ENCODE measurements at places on chromosomes 4 and X.

- DNase-seq: no peak
These were observed 224.0 kb downstream of the HNRNPD start for GRCh38 chr4:82149750-82150149.

DNA sequence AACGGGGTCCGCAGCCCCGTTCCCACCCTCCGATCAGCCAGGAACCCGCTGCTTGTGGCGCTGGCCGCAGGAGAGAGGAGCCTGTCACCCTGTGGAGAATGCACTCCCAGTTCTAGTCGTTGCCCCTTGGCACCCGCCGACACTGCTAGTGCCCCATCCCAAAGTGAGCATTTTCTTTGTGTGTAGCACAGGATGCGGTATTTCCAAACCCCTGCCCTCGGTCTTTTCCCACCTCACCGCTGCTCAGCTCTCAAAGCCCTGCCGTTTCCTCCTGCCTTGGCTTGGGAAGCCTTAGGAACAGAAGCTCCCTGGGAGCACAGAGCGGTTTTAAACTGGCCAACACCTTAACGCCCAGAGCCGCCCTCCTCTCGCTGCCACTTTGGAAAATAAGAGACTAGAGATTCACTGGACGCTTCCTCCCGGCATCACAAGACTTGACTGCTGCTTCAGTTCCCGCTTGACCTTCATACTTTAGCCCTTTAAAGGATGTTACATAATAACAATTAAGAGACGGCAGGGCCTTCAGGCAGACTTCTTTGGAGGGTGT is 772 bp downstream of the CYP4V2 start:
- DNase-seq: no peak

- no peak for DNase-seq
These were observed 25.7 kb downstream of the LETM1 start for GRCh38 chr4:1830234-1830633.

DNA sequence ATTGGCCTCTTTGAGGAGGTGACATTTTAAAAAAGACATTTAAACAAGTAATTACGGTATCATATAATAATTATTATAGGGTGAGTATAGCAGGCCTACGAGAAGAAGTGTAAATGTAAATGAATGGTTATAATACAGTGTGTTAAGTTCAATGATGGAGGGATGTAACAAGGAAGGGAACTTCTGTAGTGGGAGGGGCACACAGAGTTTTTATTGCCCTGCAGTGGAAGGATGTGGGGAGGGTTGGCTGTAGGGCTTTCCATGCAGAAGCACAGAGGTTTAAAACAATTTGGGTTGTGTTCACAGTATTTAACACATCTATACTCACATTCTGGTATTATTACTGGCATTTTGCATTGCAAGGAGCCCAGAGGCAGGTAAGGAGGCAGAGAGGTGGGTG is 41.1 kb downstream of the AFF1 start:
- DNase-seq: no peak

DNA sequence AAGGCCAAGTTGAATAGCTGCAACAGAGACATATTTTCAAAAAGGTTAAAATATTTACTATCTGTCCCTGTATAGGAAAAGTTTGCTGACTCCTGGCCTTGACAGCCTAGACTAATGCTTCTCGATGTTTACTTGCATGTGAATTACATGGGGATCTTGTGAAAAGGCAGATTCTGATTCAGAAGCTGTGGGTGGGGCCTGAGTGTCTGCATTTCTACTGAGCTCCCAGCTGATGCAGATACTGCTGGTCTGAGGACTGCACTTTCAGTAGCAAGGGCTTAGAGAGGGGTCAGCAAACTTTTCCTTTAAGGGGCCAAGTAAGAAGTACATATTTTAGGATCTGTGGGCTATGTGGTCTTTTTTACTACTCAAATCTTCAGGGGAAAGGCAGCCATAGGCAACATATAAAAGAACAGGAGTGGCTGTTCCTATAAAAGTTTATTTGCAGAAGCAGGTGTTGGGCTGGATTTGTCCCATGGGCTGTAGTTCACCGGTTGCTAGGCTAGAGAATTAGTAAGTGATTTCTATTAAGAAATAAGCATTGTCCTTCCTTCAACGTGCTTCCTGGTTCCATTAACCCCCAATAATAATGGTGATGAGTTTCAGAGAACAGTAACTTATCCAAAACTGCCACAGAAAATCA is 97.2 kb upstream of the PDE5A start:
- DNase-seq: no peak

DNA sequence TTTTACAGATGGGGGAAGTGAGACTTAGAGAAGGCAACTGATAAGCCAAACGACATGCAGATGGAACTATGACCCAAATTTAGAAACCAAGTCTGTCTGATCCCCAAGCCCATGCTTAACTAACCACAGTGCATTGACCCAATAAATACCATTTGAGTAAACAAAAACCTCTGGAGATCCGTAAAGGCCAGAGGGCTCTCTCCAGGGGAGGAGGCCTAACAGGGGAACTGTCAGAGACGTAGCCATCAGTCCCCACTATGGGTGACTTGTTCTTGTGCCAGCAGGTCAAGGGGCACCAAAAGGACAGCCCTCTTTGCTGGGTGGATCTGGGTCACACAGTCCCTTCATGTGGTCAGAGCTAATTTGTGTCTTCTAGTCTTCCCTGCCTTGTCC is 420.2 kb downstream of the BCOR start:
- no peak for DNase-seq

- DNase-seq: no peak
These were observed 27.8 kb upstream of the SLC25A6 start for GRCh38 chrX:1419545-1420355.

DNA sequence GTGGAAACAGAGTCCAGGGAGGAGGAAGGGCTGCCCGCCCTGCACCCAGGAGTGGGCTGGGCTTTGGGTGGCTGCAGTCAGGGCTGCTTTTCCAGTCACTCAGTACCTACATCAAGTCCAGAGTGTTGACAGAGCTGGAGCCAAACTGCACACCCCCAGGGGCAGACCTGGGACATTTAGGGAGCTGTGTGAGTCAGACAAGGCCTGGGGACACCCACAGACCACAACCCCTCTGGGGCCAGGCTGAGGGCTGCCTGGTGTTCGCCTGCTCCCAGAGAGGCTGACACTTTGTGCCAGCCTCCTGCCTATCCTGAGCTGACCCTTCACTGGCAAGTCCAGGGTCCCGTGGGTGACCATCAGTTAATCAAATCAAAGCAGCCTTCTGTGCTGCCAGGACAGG is 240.0 kb downstream of the BCOR start:
- no peak for DNase-seq

GRCh38 chrX:40843643-40844042 is 108.3 kb upstream of the MED14 start:
- DNase-seq: no peak

DNA sequence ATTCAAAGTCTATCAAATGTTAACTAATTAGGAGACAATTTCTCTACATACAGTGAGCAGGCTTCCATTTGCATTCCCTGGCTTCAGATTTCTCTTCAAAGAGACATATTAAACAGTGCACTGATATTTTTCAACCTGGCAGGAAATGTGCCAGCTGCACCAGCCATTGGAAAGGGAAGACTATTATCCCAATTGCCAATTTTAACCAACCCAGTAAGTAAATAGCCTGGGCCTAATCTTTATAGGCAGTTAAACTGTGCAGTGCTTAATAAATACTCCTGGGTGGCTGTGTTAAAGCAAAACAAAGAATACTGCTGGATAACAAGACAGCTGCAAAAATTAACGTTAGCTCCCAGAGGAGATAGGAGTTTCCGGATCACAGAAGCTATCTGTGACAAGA is 111.9 kb upstream of the GALNT7 start:
- DNase-seq: no peak

GRCh38 chr4:2733844-2734574 is 22.1 kb downstream of the TNIP2 start:
- DNase-seq: no peak

GRCh38 chr4:10179957-10180602 is 63.5 kb upstream of the WDR1 start:
- no peak for DNase-seq

- no peak for DNase-seq
These were observed 55.1 kb downstream of the CPZ start for GRCh38 chr4:8647626-8648025.

- no peak for DNase-seq
These were observed 11.3 kb downstream of the SMIM10L2A start for GRCh38 chrX:135432881-135433521.

DNA sequence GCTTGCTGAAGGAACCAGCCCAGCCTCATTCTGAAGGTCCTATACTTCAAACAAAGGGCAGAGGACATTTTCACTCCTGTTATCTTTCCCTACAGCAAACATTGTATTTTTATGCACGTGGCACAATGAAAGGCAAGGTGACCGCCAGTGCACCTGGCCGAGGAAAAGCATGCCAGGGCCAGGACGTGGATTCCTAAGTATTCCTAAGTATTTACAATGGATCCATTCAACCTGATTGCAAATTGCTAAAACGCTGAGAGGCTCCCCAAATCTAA is 127.9 kb upstream of the FTHL17 start:
- no peak for DNase-seq

DNA sequence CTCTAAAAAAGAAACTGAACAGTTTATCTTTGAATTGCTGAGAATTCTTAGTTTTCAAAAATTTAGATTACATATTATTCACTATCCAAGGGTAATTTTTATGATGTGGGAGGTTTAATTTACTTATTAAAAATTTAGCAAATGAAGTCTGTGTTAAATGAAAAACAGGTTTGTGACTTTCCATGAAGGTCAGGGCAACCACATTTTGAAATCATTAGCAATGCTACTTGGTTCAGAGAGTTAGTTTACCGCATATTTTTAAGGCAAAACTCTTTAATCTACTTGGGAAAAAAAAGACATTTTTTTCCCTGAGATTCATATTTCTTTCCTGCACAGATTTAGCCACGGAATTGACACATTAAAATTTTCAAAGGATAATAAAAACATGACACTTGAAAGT is 37.3 kb upstream of the PRSS12 start:
- no peak for DNase-seq

- no peak for DNase-seq
These were observed 118.0 kb downstream of the SOWAHB start for GRCh38 chr4:76779740-76780459.

DNA sequence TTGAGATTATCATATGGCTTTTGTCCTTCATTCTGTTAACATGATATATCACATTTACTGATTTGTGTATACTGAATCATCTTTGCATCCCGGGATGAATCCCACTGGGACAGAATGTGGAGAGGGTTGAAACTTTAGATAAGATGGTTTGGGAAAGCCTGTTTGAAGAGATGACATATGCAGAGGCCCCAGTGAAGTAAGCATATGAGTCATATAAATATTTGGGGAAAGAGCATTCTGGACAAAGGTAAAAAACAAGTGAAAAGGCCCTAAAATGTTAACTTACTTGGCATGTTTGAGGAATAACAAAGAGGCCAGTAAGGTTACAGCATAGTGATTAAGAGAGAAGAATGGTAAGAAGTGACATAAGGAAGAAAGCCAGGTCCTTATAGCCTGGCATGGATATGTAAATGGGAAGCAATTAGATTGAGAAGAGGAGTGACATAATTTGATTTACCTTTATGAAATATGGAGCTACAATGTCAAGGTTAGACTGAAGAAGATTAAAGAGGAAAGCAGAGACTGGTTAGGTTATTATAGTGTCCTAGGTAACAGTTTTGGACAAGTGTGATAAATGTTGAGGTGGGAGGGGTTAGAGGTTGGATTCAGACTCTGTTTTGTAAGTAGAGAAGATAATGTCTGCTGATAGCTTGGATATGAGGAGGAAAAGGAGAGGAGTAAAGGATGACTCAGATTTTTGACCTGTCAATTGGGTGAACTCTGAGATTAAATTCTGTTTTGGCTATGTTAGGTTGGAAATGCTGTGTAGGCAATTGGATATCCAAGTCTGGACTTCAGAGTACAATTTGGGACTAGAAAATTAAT is 54.6 kb upstream of the DRP2 start:
- no peak for DNase-seq

- DNase-seq: no peak
These were observed 56.6 kb upstream of the CHRDL1 start for GRCh38 chrX:110852180-110852579.

- DNase-seq: no peak
These were observed 31.8 kb downstream of the CPLX1 start for GRCh38 chr4:793941-794621.

GRCh38 chr4:87057835-87058355 is 123.1 kb downstream of the AFF1 start:
- no peak for DNase-seq
